ENCODE measurements at places on chromosomes 16 and 17. TPM values are rescaled to one million over a fixed set of nuclear protein-coding genes. Genes with fewer than 3 reads are reported as not detected.

SOX15 gene
- 0.91 TPM for total RNA-seq

DNA sequence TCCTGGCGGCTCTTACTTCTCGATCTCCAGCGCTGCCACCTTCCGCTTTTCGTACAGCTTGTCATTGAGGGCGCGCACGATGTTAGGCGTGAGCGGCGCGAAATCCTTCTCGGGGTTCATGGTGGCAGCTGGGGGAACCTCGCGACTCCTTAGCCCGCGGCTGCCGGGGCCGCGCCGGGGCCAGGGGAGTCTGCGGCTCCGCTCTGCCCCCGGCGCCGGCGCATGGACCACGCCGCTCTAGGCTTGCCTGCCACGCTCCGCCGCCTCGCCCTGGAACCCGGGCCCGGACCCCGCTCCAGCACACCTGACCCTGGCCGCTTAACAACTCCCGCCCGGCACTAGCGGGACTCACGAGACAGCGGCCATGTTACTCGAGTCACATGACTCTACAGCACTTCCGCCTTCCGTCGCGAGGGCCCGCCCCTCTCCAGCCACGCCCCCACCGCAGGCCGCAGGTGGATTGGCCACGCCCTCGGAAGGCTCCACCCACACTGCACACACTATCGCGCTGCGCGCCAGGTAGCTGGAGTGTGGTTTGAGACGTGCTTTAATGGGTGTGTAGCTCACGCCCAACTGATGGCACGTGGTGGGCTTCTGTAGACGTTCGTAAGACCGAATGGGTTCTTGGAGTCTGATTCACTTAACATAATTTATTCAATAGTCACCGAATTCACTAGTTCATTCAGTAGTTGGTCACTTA, at the start of gene VAC14:
Gene VAC14, minus strand, starts transcription at position 378 of the 700 bp plus-strand sequence. Its CDS starts 258 bp downstream, at position 120.
- peak; percentile 95 for DNase-seq

NLGN2 gene
- total RNA-seq = 5.8 TPM

GRCh38 chr17:72119873-72120641, 763 bp upstream of the SOX9 start:
- peak; percentile 65 for DNase-seq

DNA sequence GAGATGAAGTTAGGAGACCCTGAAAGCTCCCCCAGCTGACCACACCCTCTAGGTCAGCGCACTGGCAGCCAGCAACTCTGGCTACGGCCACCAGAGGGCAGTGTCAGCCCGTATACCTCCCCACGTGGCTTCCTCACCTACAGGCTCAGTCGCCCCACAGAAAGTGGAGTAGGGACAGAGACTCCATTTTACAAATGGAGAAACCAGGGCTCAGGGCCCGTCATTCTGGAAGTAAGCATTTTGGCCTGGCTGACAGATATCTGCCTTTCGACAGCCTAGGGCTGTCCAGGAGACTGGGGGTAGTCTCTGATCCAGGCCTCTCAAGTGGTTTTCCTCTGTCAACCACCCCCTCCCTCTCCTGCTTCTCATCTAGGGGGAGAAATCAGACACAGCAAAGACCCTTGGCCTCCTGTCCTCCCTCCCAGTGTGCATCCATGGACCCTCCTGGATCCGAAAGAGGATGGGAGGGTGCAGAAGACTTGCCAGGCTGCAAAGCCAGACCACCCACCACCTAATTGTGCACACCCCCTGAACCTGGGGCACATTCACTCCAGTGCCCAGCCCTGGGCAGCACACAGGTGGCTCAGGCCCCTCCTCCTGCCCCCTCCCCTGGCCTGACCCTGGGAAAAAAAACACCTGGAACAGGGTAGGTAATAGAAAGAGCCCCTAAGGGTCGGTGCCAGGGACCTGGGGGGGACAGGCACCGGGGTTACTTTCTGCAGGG, 3.8 kb upstream of the HAP1 start:
- DNase-seq = peak; percentile 91

- no peak for DNase-seq
These were observed 2.0 kb downstream of the CRYM start for GRCh38 chr16:21276090-21276489.

CLEC18B gene
- total RNA-seq = 0.32 TPM

MGAT5B gene
- total RNA-seq = not detected

HYDIN gene
- total RNA-seq = 0.89 TPM

KRTAP4-4 gene
- not detected for total RNA-seq

- no peak for DNase-seq
These were observed 40.9 kb downstream of the FBXL20 start for GRCh38 chr17:39360537-39360936.

KIAA0753 gene
- total RNA-seq = 3.5 TPM

GRCh38 chr16:87404764-87405625, 12.9 kb downstream of the MAP1LC3B start:
- no peak for DNase-seq

GRCh38 chr16:1439058-1439698, 5.2 kb downstream of the CCDC154 start:
- DNase-seq = no peak

- no peak for DNase-seq
These were observed 252.3 kb downstream of the SHISA9 start for GRCh38 chr16:13153696-13154095.

GRCh38 chr16:65570261-65570660, 448.4 kb upstream of the CDH11 start:
- DNase-seq = no peak

AOC3 gene
- 8.3 TPM for total RNA-seq

DNA sequence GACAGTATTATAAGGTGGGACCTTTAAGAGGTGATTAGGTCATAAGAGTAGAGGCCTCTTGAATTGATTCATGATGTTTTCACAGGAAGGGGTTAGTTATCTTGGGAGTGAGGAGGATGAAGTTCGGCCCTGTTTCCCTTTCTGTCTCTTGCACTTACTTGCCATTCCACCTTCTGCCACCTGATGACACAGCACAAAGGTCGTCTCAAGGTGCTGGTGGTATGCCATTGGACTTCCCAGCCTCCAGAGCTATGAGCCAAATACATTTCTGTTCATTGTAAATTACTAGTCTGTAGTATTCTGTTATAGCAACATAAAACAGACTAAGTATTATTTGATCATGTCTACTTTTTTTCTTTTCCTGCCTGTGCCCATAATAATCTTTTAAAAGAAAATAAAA, 23.5 kb downstream of the CHD9 start:
- no peak for DNase-seq

KRT24 gene
- total RNA-seq = not detected

PIRT gene
- total RNA-seq = not detected
